ENCODE measurements at places on chromosomes 1 and 21.

- no peak for DNase-seq
Observed at GRCh38 chr21:29624776-29625175, 315.0 kb downstream of the GRIK1 start.

- DNase-seq: no peak
Observed at GRCh38 chr1:39415553-39415952, 75.9 kb upstream of the BMP8A start.

GRCh38 chr1:21436488-21437340 lies 3.2 kb upstream of the NBPF3 start:
- no peak for DNase-seq

DNA sequence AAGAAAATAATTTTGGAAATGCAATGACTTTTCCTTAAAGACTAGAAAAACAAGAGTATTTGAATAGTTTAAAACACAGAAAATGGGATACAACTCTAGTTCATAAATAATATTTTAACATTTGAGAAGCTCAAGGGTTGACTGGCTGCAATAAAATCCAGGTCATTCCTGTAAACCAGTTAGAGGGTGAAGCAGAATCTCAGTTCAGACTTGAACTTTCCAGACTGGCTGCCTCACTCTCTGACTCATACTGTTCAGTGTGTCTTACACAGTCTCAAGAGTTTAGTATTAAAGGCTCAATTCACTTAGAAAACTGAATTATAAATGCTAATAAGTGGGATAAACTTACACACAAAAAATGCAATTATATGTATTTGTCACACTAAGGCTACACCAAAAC lies 89.9 kb downstream of the RAVER2 start:
- DNase-seq: no peak

DNA sequence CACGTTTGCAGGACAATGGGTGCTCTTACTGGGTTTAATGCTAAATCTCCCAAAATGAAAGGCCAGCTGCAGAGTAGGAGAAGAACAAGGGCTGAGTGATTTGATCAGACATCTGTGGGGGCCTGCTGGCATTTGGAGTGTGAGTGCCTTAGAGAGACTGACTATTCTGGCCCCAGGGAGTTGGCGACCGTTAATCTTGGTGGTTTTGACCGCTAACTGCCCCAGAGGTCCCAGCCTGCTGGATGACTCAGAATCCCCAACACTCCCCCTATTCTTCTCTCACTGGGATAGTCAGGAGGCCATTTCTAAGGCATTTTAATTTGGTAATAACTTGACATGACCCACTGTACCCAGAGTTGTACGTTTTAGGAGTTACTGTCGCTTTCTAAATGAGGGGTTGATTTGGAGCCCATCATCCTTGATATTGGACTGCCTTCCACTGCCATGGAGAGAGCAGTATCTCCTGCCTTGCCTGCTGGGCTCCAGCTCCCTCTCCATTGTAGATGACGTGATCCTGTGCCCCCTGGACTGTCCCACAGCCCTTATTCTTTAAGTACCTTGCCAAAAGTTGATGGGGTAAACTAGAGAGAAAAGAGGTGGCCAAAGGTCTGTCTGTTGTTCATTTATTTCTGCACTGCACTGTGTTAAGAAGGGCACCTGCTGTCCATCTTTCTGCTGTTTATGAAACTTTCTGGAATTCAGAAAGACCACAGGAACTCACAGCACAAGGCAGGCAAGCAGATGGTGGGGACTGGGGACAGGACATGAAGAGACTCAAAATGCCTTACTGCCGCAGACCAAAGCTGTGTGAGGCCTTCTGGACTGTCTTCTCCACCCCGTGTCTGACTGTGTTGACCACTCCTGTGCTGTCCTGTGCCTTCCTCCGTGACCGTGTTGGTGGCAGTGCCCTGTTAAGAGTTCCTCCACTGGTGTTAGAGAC lies 98.2 kb upstream of the ARTN start:
- no peak for DNase-seq

DNA sequence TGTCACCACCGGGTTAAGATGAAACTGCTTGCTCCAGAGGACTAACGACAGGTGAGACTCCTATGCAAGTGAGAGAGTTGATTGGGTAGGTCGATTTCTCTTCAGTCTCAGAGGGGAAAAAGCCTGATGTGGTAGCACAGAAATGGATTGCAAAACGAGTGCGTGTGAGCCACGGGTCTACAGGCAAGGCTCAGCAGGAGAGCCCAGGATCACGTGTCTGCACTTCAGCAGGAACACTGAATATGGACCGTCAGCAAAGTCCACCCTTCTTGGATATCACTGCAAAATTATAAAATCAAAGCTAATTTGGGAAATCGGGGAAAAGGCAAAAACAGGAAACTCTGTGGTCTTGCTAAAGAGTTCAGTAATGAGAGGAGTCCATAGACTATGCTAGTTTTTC lies 107.7 kb upstream of the ZNF648 start:
- no peak for DNase-seq

DNA sequence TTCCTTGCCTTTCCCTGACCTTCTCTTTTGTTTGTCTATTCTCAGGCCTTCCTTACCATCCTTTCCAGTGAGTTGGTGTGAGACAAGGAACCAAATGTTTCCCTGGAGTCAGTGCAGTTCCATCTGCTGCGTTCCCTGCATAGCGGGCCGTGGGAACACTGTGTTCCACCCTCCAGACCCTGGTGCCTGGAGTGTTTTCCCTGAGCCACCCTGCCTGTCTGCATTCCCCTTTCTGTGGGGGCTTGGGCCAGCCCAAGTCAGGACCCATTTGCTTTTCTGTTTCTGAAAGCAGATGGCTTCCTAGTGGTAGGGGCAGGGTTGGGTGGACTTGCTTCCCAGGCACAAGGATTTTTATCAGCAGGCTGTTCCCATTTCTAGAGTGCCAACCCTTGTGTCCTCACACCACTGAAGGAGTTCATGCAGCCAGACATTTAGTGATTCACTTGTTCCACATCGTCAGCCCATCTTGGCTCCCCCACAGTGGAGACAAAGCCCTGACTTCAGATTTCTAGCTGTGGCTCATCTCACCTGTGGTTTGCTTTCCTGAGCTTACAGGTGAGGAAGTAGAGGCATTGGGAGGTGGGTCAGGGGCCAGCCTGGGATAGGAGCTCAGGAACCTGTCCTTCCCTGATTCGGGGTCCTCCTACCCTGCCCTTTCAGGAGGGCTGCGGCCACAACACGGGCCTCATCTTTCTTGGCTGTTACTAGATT lies 14.1 kb upstream of the MYOG start:
- no peak for DNase-seq

DNA sequence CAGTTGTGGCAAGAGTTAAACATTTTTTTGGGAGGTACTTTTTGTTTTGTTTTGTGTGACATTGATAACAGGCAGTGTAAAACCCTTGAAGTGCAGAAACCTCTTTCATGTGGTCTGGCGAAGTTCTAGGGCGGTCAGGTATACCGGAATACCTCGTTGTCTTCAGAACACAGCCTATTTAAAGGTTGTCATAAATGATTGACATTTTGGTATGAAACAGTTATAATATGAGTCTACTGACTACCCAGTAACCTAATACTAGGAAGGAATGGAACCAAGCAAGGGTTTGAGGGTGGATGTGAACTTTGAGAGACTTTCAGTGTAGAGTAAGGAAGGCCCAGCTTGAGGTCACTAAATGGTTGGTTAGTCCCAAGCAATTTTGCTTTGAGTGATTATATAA lies 40.5 kb downstream of the PATJ start:
- no peak for DNase-seq

DNA sequence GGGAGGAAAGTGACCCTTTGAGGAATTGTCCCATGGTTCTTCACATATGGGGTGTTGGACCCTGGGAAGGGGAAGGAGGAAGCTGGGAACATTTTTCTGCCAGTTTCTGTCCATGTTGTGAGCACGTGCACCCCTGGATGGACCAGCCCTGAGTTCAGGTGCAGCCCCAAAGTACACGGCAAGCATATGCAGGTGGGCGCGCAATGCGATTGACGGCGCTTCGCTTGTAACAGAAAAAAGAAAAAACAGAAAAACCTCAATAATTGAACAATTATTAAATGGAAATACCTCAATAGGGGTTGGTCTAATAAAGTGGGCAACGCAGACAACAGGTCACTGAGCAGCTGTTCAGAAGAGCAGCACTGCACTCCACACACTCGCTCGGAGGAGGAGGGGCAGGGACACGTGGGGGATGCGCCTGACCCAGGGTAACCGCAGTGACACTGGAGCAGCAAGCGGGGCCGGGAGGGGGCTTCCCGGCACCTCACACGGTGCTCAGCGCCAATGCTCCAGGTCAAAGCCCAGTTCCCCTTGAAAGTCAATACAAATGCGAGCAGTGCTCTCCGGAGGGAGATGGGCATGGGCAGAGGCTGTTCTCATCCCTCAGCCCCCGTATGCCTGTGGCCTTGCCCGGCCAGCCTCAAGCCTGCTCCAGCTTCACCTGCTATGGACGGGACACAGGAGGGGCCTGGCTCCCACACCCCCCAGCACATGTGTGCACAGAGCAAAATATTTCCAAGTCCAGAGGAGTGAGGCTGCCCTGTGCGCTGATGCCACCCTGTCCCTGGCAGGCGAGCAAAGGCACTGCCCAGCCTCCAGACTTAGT lies 6.6 kb upstream of the ACTRT2 start:
- DNase-seq: no peak

DNA sequence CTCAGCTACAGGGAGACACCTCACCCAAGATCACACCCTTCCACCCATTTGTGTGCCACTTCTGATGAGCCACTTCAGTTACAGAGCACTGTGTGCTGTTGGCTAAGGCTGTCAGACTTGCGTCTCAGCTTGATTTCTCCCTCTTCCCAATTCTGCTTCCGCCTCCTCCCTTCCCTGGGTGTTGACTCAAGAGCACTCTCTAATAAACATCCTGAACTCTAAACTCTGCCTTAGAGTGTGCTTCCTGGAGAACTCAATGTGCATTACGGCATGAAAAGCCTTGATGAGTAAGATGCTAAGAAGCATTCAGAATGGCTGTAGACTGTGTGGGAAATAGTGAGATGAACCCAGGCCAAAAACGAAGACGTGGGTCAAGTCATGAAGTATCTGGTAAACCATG lies 54.9 kb upstream of the S1PR1 start:
- no peak for DNase-seq

DNA sequence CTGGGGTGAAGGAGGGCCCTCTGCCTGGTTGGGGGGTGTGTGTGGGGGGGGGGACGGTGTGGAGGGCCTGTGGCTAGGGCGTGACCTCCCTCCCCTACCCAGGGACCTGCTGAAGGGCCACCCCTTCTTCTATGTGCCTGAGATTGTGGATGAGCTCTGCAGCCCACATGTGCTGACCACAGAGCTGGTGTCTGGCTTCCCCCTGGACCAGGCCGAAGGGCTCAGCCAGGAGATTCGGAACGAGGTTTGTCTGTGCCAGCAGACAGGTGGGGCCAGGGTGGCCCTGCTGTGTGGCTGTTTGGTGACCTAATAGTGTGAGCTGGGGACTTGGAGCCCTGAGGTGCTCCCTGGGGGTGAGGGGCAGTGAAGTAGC lies 43.9 kb downstream of the COQ8A start:
- DNase-seq: no peak

- no peak for DNase-seq
Observed at GRCh38 chr1:181126289-181126688, 37.8 kb downstream of the IER5 start.

- no peak for DNase-seq
Observed at GRCh38 chr1:27686223-27686990, 14.4 kb upstream of the IFI6 start.

DNA sequence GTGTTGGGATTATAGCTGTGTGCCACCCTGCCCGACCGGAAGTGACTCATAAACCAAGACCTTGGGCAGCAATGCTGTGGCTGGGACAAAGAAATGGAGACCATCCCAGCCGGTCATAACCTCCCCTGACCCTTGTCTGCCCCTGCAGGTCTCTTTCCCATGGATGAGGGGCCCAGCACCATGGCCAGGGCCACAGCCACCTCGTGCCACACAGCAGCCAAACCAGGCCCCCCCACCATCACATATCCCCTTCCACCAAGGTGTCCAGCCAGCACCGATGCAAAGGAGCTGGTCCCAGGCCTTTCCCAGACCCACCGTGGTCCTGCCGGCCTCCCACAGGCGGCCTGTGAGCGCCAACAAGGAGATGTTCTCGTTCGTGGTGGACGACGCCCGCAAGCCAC lies 42.2 kb downstream of the FHAD1 start:
- no peak for DNase-seq

GRCh38 chr1:112981426-112981825 lies 25.4 kb upstream of the SLC16A1 start:
- DNase-seq: no peak

- no peak for DNase-seq
Observed at GRCh38 chr1:23459338-23459757, 24.6 kb downstream of the ASAP3 start.

GRCh38 chr1:154145986-154146385 lies 8.9 kb downstream of the NUP210L start:
- DNase-seq: no peak

GRCh38 chr1:150808121-150808520 lies at the start of gene CTSK:
TSS of gene CTSK (minus strand) at chr1:150808260. CDS start at chr1:150806805, 1,455 bp downstream.
- DNase-seq: no peak

DNA sequence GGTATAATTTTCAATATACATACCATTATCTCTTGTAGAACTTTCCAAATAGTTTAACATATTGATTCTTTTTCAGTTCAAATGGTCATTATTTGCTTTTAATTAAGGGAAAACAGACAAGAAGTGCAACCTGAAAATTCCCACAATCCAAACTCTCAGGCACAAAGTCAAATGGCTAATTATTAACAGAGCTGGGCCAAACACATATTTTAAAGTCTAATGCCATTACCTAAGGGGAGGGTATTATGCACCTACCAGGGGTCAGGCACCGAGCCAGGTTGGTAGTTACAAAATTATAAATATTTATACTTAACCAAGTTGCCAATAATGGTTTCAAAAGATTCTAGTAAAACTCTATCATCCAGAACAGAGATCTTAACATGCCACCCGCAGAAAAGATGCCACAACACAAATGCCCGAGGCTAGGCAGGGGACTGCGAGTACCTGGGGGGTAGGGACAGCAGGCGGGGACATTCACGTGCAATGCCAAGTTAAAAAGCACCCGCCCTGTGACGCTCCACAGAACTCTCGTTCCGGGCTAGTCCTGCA lies 15.0 kb downstream of the LBR start:
- no peak for DNase-seq

Measured in cortex of kidney (tissue), 1 donor.